ENCODE measurements at places on chromosomes 2 and 18.

- no peak for DNase-seq
Measured at GRCh38 chr2:138132108-138132507, 167.8 kb downstream of the HNMT start.

DNA sequence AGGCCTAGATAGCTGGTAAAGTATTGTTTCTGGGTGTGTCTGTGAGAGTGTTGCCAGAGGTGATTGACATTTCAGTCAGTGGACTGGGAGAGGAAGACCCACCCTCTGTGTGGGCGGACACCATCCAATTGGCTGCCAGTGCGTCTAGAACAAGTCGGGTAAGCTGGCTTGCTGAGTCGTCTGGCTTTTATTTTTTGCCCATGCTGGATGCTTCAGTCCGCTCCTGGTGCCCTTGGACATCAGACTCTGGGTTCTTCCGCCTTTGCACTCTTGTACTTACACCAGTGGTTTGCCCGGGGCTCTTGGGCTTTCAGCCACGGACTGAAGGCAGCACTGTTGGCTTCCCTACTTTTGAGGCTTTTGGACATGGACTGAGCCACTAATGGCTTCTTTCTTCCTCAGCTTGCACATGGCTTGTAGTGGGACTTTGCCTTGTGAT, 24.3 kb downstream of the DIS3L2 start:
- DNase-seq = no peak

DNA sequence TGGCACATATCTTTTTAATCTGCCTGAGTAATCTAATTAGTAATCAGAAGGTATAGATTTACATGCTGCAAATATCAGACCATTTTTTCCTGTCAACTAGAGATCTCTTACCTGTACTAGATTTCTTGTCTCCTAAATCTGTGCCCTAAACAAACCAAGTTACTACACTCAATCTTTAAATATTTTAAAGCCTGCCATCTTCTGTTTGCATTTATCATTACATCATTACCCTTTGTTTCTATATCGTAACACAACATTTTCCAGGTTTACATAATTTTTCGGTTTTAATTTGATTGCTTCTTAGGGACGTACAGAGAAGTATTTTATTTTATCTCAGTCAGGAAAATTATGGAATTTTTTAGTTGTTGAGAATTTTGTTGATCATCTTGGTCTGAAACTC, 25.7 kb downstream of the PSMA8 start:
- DNase-seq = no peak

GRCh38 chr2:136116813-136117390, 1.0 kb downstream of the CXCR4 start:
- no peak for DNase-seq

DNA sequence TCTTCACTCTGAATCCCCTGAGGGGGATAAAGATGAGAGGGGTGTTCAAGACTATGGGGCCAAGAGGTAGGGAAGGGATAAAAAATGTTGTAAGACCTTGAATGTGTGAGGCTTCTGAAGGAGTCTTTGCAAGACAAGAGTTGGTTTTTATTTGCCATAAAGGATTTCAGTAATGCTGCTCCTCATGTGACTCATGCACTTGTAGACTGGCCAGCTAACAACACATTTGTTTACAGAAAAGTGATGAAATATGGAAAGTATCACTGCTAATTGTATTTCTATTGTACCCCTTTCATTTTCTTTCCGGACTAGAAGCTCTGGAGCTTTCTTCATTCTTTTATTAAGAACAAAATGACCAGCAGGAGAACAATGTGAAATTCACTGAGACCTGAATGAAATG, 782.1 kb downstream of the EPHA4 start:
- DNase-seq = no peak

DNA sequence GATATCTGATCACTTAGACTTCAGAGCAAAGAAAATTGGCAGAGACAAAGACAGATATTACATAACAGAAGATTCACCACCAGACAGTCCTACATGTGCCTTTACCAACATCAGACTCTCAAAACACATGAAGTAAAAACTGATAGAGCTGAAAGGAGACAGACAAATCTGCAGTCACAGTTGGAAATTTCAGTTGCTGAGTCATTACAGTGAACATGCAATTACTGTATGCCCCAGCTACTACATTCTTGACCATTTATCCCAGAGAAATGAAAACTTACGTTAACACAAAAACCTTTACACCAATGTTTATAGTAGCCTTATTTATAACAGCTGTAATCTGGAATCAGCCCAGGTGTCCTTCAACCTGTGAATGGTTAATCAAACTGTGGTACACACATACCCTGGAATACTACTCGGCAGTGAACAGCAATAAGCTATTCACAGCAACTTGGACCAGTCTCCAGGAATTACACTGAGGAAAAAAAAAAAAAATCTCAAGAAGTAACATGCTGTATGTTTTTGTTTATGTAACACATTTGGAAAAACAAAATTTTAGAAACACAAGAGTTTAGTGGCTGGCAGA, 7.5 kb upstream of the SCLY start:
- DNase-seq = no peak

DNA sequence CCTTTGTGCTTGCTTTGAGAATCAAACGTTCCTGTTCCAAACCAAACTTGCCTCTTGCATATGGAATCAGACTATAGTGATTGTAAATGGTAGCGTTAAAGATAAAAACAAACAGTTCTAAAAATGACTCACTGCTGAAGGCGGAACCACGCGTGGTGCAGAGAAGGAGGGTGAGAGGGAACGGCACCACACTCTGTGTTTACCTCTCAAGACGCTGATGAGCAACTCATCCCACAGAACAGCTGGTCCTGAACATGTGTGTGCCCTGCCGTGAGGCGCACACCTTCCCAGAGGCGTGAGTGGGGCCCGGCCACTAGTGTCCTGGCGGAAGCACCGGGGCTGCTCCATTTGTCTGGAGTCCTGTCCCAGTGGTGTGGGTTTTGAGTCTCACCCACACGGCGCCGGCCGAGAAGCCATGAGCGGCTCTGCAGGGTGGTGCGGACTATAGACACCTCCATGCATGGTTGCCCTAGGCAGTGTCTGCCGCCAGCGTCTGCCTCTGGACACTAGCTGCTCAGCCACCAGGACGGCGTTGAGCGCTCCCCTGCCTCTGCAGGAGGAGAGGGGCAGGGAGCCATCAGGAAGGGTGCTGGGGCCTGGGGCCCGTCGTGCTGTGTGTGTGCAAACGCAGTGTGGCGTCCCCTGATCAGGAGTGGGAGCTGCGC, 52.1 kb downstream of the NFATC1 start:
- DNase-seq = no peak

- no peak for DNase-seq
Measured at GRCh38 chr2:237324837-237325236, 89.1 kb downstream of the COL6A3 start.

GRCh38 chr2:28247290-28247689, 145.4 kb upstream of the FOSL2 start:
- no peak for DNase-seq

- DNase-seq = no peak
Measured at GRCh38 chr2:2639251-2640139, 308.4 kb upstream of the MYT1L start.

DNA sequence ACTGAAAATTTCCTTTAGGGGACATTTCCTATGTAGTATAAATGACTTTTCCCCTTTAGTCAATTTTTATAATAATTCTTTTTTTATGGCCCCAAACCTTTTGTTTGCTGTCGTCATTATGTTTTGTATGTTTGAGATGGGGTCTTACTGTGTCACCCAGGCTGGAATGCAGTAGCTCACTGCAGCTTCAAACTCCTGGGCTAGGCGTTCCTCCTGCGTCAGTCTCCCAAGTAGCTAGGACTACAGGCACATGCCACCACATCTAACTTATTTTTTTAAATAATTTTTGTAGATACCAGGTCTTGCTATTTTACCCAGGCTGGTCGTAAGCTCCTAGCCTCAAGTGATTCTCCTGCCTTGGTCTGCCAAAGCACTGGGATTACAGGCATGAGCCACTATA, 30.8 kb upstream of the GALM start:
- no peak for DNase-seq

DNA sequence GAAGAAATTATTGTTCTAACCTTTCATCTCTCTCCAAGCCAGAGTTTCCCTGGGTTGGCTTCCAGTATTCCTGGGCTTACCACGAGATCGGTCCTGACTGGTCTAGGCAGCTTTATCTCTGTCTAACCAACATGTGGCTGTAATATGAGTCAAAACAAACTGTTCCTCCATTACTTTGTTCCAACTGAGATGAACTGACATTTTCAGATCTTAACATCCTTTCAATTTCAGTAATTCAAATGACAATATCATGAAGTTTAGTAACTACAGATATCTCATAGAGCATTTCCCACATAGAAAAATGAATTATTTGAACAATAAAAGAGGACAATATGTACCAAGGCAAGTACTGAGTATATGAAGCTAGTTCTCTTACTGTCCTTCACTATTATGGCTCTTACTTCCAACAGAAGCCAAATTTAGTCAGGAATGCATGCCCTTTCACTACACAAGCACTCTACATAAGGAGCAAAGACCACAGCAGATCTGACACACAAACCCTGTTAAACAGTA, 15.5 kb downstream of the SLC25A12 start:
- no peak for DNase-seq

- no peak for DNase-seq
Measured at GRCh38 chr2:132953771-132954170, 283.8 kb upstream of the LYPD1 start.

DNA sequence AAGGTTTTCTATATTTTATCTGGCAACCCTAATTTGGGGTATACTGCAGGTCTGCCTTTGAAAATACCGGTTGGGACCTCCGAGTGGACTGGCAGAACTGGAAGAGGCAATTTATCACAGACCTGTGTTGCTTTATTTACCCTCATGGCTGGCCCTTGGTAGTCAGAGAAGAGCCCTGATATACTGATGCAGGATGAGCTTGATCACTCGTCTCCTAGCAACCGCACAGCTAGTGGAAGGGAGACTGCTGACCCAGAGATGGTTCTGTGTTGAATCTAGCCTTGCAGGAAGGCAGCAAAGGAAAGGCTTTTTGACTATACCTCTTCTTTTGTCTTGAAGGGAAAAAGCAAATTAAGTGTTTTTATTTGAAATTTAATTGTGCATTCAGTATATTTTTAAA, 154.7 kb downstream of the EML6 start:
- no peak for DNase-seq

GRCh38 chr2:53150146-53150545, 617.5 kb upstream of the CHAC2 start:
- no peak for DNase-seq

DNA sequence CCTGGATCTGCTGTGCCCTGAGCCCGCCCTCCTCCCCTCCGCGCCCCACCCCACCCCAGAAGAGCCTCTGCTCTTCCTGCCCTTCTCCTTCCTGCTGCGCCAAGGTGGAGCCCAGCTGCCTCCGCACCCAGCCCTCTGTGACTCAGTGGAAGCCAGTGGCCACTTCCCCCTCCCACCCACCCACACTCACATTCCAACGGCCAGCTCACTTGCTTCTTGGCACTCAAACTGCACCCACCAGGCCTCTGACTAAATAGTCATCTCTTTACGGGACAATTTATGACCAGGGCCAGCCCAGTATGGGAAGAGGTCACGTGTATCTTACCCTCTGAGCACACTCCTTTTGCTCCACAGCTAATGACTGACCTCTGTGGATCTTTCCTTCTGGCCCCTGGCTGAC, 150.4 kb upstream of the SLC1A4 start:
- no peak for DNase-seq

DNA sequence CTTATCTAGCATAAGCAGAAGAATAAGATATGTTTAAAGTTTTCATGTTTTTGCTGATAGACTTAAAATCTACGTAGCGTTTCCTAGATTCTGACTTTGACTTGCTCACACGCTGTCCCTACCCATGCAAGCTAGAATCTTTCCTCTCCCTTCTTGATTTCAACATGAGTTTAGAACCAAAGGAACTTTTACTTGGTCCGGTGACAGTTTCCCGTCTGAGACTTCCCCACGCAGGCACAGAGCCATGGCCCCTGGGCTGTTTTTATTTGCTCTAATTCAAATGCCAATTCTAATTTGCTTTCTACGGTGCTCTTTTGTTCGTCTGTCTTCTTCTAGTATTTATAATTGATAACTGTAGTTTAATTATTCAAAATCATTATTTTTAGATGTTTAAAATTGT, 467.7 kb downstream of the PARD3B start:
- DNase-seq = no peak

DNA sequence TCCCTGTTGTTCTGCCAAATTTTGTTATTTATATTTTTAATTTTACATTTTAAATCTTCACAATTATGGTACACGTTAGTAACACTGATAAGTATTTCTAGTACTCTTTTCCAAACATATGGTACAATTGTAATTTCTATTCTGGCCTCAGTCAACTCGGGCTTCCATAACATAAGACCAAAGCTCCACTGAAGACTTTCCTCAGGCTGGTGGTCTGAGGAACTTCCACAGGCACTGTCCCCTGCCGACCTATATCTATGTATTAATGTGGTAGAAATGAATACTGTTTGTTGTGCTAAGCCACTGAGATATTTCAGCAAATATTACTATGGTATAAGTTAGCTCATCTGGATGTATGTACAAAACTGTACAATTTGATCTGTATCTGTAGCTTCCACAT, 407.6 kb upstream of the ZNF804A start:
- DNase-seq = no peak

- DNase-seq = no peak
Measured at GRCh38 chr2:72830273-72830672, 4.4 kb upstream of the EXOC6B start.

GRCh38 chr2:199811346-199811745, 39.6 kb downstream of the FTCDNL1 start:
- DNase-seq = no peak

DNA sequence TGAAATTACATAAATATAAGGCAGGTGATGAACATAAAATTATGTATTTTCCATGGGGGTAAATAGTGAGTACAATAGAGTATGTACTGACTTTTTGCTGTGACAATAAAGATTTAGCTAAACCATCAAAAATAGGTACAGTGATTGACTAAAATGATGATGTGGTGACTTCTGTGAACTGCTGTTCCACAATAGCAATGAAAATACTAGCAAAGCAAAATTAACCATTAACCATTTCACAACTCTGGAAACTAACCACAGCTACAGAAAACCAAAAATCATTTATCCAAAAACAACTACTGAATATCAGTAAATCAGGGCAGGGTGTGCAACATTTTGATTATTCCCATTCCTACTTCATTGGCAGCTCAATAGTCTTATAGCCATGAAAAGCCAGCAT, 161.4 kb upstream of the GYPC start:
- no peak for DNase-seq

DNA sequence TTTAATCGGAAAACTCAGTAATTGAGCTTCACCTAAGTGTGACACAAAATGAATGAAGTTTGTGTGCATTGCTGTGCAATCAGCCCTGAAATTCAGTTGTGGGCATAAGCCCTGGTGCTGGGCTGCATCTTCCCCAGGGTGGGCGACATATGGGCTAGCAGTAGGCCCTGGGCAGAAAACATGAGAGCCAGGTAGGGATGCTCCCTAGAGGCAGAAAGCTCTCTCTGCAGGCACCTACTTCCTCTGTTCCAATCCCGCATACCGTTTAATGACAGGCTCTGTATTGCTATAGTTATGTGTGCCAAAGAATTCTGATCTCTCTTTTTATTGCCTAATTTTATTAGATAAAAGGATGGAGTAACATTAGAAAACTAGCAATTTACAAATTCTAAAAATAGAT, 456.7 kb downstream of the NRXN1 start:
- no peak for DNase-seq

- no peak for DNase-seq
Measured at GRCh38 chr2:57937456-57937855, 109.2 kb upstream of the VRK2 start.

GRCh38 chr2:56813490-56813889, 629.7 kb downstream of the CCDC85A start:
- no peak for DNase-seq

- DNase-seq = no peak
Measured at GRCh38 chr2:131085646-131086045, 7.6 kb downstream of the FAM168B start.

GRCh38 chr2:63436488-63436887, 151.8 kb downstream of the WDPCP start:
- DNase-seq = no peak
